ENCODE measurements at places on chromosomes 5 and 9.
A peak's percentile ranks its signal among the peaks of the same experiment; 100 is the strongest.

GRCh38 chr9:4859035-4859434 is 66.3 kb downstream of the RCL1 start:
- H3K4me1 ChIP-seq = no peaks in the 10 kb centered on the region
- no peak overlapping the region for H3K27ac ChIP-seq
- no peak for DNase-seq

DNA sequence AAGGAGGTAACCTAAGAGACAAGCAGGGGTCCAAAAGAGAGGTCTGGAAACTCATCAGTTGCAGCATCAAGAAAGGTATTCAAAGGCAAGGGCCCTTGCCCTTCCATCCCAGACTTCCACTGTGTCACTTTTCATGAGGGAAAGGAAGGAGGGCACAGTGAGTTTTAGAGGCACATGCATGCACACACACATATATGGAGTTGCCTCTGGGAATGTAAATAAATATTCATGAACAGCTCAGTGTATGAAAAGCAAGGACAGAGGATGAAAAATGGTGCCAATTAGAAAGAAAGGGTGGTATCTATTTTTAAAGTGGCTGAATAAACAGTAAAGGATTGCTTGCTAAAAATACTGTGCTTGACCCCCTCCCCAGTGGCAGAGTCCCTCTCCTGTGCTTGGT is 105.3 kb upstream of the LRRTM2 start:
- H3K36me3 ChIP-seq = no peaks in the 10 kb centered on the region
- no peak for DNase-seq
- no peak overlapping the region for H3K27ac ChIP-seq
- no peaks in the 10 kb centered on the region for H3K27me3 ChIP-seq
- no peak overlapping the region for H3K4me3 ChIP-seq

- H3K4me1 ChIP-seq = no peaks in the 10 kb centered on the region
- H3K36me3 ChIP-seq = no peaks in the 10 kb centered on the region
- H3K27ac ChIP-seq = no peak overlapping the region
- H3K4me3 ChIP-seq = no peak overlapping the region
Observed at GRCh38 chr5:168464214-168464613, 22.1 kb upstream of the RARS1 start.

DNA sequence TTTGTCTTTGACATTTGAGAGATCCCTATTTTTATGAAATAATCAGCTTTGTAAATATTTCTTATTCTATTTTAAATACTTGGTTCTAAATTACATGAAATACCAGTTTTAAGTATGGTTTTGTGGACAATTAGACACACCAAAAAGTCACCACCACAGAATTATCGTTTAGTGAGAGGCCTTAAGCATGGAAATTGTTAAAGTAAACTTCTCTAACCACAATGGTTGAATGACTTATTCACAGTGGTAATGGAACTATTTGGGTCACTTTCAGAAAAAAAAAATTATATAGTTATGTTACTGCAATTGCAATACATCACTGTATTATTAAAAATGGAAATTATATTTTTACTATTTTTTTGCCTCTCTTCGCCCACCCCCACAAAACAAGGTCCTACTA is 1252.5 kb downstream of the EFNA5 start:
- DNase-seq = no peak
- H3K4me3 ChIP-seq = no peak overlapping the region
- H3K4me1 ChIP-seq = no peaks in the 10 kb centered on the region
- H3K27ac ChIP-seq = no peak overlapping the region

GRCh38 chr9:121219530-121219929 is 17.9 kb upstream of the RAB14 start:
- no peak overlapping the region for H3K27ac ChIP-seq
- H3K36me3 ChIP-seq = no peaks in the 10 kb centered on the region
- H3K27me3 ChIP-seq = no peaks in the 10 kb centered on the region
- DNase-seq = no peak

- H3K27me3 ChIP-seq = no peaks in the 10 kb centered on the region
- no peak overlapping the region for H3K27ac ChIP-seq
Observed at GRCh38 chr9:92734931-92735635, 29.6 kb downstream of the BICD2 start.

DNA sequence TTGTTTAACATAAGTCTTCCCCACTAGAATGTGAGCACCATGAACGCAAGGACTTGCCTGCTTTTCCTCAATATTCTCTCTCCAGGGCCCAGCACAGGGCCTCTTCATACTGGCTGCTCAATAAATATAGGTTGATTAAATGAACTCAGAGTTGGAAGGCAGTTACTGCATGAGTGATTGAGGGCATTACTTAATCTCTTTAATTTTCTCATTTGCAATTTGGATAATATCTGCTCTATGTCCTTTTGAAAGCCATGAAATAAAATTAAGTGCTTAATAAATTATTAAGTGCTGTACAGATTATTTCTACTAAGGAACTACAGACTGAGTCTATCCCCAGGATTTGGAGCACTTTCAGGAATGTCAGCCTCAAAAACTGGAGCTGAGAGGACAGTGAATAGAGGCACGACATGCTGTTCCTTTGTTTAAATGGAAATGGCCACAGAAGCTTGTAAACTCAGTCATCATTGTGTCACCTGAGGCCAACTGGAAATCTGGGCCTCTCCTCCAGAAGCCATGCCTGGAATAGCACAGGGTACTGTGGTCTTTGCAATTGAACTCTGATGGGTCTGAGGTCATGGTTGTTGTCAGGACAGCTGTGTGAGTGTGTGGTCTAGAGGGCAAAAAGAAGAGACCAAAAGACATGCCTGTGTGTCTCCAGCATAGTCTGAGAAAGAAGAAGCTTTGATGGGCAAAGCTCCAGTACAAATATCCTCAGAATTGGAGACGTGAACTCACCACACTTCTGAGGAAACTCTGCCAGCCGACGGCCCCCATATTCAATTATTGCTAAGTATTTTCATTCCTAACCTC is 86.1 kb downstream of the SH3TC2 start:
- no peaks in the 10 kb centered on the region for H3K36me3 ChIP-seq
- DNase-seq = no peak
- H3K4me1 ChIP-seq = peaks cover 15% of the 10 kb centered on the region
- no peaks in the 10 kb centered on the region for H3K27me3 ChIP-seq

DNA sequence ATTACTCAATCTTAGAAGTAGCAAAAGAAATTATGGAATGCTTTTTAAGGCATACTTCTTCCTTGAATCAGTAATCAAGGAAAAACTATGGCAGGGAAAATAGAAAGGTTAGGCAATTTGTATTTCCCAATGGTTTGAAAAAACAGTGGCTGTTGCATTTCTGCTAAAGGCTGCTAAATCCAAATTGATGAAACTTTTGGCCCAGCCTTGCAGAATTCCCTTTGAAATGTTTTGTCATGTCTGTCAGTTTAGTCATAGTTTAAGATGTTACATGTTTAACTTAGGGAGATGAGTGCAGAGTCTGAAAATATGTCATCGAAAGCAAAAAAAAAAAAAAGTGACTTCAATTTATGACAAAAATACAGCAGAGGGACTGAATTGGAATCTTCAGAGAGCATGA is 878.9 kb upstream of the WWC1 start:
- H3K36me3 ChIP-seq = no peaks in the 10 kb centered on the region
- no peaks in the 10 kb centered on the region for H3K4me1 ChIP-seq
- H3K4me3 ChIP-seq = no peak overlapping the region
- no peak for DNase-seq

DNA sequence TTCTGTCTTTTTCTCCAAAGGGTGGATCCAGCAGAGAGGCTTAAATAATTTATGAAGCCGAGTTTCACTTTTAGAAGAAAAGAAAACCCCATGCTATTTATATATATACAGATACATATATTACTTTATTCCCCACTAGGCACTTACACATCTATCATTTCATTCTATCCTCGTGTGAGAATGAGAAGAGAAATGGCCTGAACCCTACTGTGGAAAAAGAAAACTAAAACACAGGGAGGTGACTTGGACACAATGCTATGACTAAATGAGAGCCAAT is 195.2 kb downstream of the NR3C1 start:
- H3K4me1 ChIP-seq = peaks cover 3% of the 10 kb centered on the region
- H3K27me3 ChIP-seq = no peaks in the 10 kb centered on the region
- H3K4me3 ChIP-seq = no peak overlapping the region

DNA sequence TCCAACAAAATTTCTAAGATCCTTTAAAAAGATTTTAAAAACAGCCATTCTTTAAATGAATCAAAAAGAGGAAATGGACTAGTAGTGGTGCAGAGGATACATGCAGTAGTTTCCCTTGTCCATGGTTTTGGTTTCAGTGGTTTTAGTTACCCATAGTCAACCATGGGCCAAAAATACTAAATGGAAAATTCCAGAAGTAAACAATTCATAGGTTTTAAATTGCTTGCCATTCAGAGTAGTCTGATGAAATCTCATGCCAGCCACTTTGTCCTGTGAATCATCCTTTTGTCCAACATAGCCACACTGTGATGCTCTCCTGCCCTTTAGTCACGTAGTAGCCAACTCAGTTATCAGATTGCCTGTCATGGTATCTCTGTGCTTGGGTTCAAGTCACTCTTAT is 286.1 kb downstream of the ANXA1 start:
- no peak overlapping the region for H3K4me3 ChIP-seq
- DNase-seq = no peak
- no peaks in the 10 kb centered on the region for H3K36me3 ChIP-seq
- no peak overlapping the region for H3K27ac ChIP-seq
- H3K4me1 ChIP-seq = no peaks in the 10 kb centered on the region
- no peaks in the 10 kb centered on the region for H3K27me3 ChIP-seq

- no peak for DNase-seq
- H3K4me1 ChIP-seq = 0 out of 2 replicates have a peak, but pooled peaks cover 3% of the 10 kb centered on the region
- H3K4me3 ChIP-seq = no peak overlapping the region
Observed at GRCh38 chr9:109267555-109267954, 53.3 kb downstream of the EPB41L4B start.

- H3K4me1 ChIP-seq = no peaks in the 10 kb centered on the region
- no peak for DNase-seq
- H3K36me3 ChIP-seq = no peaks in the 10 kb centered on the region
- no peak overlapping the region for H3K4me3 ChIP-seq
- H3K27ac ChIP-seq = no peak overlapping the region
Observed at GRCh38 chr5:28648108-28648507, 1609.7 kb upstream of the CDH9 start.

GRCh38 chr9:129081388-129081904 is 535 bp downstream of the DOLPP1 start:
- no peaks in the 10 kb centered on the region for H3K27me3 ChIP-seq
- peak overlapping the region; percentile 84 for H3K4me3 ChIP-seq
- H3K27ac ChIP-seq = peak overlapping the region; percentile 84
- 0 out of 2 replicates have a peak, but pooled peaks cover 2% of the 10 kb centered on the region for H3K36me3 ChIP-seq
- peaks cover 8% of the 10 kb centered on the region for H3K4me1 ChIP-seq

GRCh38 chr9:3008091-3008490 is 164.2 kb upstream of the PUM3 start:
- H3K4me1 ChIP-seq = no peaks in the 10 kb centered on the region
- no peaks in the 10 kb centered on the region for H3K27me3 ChIP-seq
- no peak for DNase-seq
- H3K4me3 ChIP-seq = no peak overlapping the region
- no peak overlapping the region for H3K27ac ChIP-seq

Data from Panc1 (cell line).